ENCODE measurements at places on chromosomes 7 and 10. TPM values are rescaled to one million over a fixed set of nuclear protein-coding genes. Genes with fewer than 3 reads are reported as not detected.

Gene AGAP3
- 52.3 TPM for total RNA-seq

Gene PON1
- total RNA-seq = not detected

Gene LMBR1
- 54.4 TPM for total RNA-seq

Gene ARHGEF5
- 5.6 TPM for total RNA-seq

Gene TMEM60
- 27.6 TPM for total RNA-seq

Gene ZCCHC24
- 122 TPM for total RNA-seq

Gene C10orf143
- not detected for total RNA-seq

Gene CCDC7
- total RNA-seq = 83.8 TPM

Gene HTR7
- total RNA-seq = 1.5 TPM

Gene ACTL6B
- not detected for total RNA-seq

GRCh38 chr7:30163231-30163894 is 28.6 kb downstream of the MTURN start:
- DNase-seq = no peak

DNA sequence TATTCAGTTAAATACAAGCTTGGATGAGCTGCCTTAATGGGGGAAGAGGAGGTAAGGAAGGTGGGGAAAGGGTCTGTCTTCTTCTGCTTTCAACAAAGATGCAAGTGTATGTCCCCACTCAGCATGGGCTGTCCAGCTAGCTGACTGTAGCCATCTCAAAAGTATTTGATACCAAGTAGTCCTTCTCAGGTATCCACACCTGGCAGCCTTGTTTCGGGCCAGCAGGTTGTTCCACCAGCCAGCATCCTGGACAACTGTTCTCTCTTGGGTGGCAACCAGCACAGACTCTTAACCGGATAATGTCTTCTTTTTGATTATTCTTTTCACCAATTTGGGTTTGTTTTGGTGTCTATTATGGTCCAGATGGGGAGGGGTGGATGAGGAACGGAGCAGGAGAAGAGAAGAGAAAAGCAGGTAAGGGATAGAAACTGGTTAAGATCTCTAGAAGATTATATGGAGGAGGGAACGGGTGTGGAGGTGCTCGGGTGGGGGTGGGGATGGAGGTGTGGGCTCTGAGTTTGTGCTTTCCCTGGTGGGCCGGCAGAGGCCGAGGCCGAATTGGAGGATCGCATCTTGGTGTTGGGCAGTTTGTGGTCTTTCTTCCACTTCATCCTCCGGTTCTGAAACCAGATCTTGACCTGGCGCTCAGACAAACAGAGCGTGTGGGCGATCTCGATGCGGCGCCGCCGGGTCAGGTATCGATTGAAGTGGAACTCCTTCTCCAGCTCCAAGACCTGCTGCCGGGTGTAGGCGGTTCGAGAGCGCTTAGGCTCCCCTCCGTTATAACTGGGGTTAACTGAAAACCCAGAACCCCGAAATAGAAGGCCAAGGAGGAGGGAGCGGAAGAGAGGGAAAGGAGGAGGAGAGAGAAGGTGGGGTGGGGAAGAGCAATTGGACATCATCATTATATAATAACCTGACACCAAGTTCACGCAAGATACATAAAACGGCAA is 1.5 kb downstream of the HOXA4 start:
- DNase-seq = no peak

GRCh38 chr10:9253121-9253520 is 1198.6 kb downstream of the GATA3 start:
- DNase-seq = no peak

DNA sequence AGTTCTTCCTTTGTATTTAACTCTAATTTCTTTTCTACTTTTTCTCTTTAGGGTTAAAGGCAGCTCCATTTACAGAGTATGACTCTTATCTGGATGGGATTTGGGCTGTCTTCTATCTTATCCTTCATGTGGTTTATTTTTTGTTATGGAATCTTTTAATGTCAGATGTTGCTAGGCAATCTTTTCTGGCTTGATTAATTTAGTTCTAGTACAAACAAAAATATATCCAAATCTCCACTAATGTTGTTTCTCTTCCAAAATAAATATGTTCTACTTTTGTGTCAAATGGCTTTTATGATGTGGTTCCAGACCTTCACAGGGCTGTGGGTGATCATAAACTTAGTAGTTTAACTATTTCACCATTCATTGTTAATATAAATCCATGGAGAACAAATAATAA is 246.9 kb downstream of the AHR start:
- no peak for DNase-seq

GRCh38 chr10:30359373-30360206 is 10.5 kb upstream of the MTPAP start:
- no peak for DNase-seq

- DNase-seq = no peak
These were observed 505.3 kb downstream of the SORCS3 start for GRCh38 chr10:105146436-105146835.

GRCh38 chr10:21078410-21079329 is 181.6 kb upstream of the NEBL start:
- peak; percentile 60 for DNase-seq

GRCh38 chr10:51300617-51301304 is 226.5 kb downstream of the PRKG1 start:
- DNase-seq = no peak

GRCh38 chr10:14171336-14171735 is 159.4 kb downstream of the FRMD4A start:
- DNase-seq = no peak

GRCh38 chr7:77862691-77863090 is 64.1 kb downstream of the PHTF2 start:
- DNase-seq = no peak

DNA sequence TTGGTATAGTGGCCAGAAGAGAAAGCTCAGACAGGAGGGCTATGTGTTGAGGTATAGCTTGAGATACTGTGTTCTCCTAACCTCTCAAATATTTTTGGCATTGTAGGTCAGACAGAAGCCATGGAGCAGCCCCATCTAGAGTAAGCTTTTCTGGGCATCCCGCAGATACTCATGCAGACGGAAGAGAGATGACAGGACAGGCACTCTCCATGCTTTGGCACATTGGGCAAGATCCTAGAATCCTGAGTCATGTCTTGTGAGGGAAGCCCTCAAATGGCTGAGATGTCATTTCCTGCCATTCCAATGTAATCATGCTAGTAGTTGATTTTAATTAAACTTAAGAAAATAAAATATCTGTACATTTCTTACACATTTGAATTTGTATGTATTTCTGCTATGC is 16.8 kb upstream of the KIF20B start:
- no peak for DNase-seq

- no peak for DNase-seq
These were observed 102.9 kb downstream of the PFKFB3 start for GRCh38 chr10:6305401-6306321.

DNA sequence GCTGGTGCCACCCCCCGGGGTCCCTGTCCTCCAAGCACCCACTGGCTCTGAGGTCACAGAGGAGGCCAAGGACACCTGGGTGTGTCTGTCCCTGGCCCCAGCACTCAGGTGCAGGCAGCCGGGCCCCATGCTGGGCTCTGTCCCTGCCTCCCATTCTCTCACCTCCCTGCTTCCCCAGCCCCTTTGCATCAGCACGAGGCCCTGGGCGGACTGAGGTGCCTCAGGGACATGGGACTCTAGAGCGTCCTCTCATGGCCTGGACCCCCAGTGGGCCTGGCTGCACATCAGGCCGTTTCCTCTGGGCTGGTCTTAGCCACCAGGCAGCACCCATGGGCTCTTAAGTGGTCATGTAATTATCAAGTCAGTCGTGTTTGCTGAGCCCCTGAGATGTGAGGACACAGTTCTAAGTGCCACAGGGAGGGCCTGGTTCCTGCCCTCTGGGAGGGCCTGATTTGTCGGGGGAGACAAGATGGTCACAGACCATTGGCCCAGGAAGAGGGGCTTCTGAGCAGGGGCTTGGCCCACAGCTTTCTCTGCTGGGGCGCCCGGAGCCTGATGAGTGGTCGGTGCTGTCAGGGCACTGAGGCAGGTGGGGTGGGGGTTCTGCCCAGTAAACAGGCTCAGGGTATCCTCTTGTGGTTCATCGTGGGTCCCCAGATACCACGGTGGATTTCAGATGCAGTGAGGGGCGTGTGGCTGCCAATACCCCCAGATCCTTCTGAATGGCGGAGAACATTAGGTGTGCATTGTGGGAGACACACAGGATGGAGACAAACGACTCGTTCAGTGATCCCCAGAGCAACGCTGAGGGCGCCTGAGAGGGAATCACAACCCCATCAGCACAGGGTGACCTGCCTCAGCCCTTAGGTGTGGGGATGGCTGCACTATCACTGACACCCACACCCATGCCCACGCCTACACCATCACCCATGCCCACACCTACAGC is 152.5 kb downstream of the WDR37 start:
- no peak for DNase-seq

- DNase-seq = no peak
These were observed 42.9 kb downstream of the SH3PXD2A start for GRCh38 chr10:103812432-103812831.

DNA sequence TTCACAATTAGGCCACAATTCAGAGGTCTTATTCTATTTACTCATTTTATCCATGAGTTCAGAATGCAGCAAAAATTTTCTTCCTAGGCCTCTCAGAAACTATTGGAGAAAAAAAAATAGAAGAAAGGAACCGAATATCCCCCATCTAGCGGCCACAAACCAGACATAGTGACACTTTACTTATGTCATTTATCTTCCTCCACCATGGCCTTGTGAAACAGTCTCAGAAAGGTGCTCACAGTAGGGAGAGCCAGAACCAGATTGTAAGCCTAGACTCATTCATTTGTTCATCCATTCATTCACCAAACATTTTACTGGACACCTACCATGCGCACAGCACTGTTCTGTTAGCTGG is 16.0 kb downstream of the CREB3L2 start:
- no peak for DNase-seq

DNA sequence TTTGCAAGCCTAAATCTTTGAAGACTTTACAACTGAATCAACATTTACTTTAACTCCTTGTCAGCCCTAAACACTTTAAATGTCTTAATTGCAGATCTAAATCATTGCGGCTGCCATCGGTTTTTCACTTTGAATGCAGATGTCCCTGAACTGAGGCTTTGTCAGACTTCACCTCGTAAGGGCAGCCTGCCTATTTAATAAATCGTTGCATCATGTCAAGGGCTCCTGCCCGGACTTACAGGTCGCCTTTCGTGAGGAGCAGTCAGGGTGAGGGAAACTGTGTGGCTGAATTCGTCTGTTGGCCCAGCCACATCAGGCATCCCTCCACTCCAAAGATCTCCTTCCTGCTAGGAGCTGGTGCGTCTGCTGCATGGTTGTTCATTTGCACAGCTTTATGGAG is 368.2 kb upstream of the NPVF start:
- DNase-seq = no peak

DNA sequence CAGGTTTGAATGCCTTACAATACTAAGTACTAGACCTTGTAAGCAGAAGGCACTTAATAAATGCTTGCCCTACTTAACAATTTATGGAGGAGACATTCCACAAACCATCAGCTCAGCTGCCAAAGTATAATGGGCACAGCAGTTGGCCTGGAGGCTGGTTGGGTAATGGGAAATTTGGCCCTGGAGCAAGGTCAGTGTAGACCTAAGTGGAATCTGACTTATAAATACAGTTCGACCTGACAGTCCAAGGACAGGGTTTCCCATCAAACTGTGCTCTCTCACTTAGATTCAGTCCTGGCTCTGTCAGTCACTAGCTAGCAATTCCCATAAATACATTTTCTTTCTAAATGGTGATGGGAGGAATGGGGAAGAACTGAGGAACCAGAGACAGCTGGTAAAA is 62.6 kb upstream of the ABCB4 start:
- DNase-seq = no peak

- no peak for DNase-seq
These were observed 178.2 kb upstream of the KLF6 start for GRCh38 chr10:3963191-3963673.

DNA sequence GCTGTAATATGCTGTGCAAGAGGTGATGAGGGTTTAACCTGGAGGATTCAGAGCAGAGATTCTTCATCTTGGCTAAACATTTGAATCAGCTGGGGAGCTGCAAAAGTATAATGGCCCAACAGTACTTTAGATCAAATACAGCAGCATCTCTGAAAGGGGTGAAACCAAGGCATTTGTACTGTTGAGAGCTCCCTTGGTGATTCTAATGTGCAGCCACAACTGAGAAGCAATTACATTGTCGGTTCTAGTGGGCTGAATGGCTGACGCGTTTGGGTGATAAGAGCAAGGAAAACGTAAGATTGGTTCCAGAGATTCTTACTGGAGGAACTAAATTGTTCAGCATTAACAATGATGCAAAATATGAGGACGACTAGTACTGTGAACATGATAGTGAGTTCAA is 269.7 kb downstream of the AGMO start:
- no peak for DNase-seq

- no peak for DNase-seq
These were observed 552.1 kb downstream of the PARD3 start for GRCh38 chr10:34262985-34263384.

- DNase-seq = no peak
These were observed 67.6 kb downstream of the DNMBP start for GRCh38 chr10:99941942-99942820.

- no peak for DNase-seq
These were observed 16.0 kb downstream of the KAT6B start for GRCh38 chr10:74842301-74842954.

- peak; percentile 79 for DNase-seq
These were observed at the start of gene CDK14 for GRCh38 chr7:90595801-90596670. CDK14 (plus strand) TSS chr7:90596321; CDS start chr7:90596628, 307 bp downstream.

- no peak for DNase-seq
These were observed 52.0 kb downstream of the STK32C start for GRCh38 chr10:132255489-132256344.

DNA sequence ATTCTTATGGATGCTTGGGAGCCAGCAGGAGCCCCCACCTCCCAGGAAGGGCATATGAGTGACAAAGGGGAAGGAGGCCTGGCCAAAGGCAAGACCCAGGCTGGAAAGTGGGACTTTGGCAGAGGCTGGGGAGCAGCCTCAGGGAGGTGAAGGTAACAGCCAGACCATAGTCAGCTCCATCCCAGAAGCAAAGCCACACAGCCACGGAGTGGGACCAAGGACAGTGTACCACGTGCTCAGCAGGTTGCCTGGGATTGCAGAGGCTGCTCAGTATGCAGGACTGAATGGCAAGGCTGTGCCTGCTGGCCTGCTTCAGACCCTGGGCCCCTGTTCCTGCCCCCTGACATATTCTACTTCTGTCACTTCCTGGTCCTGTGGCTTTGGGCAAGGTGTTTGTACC is 17.6 kb upstream of the GPR26 start:
- DNase-seq = no peak

DNA sequence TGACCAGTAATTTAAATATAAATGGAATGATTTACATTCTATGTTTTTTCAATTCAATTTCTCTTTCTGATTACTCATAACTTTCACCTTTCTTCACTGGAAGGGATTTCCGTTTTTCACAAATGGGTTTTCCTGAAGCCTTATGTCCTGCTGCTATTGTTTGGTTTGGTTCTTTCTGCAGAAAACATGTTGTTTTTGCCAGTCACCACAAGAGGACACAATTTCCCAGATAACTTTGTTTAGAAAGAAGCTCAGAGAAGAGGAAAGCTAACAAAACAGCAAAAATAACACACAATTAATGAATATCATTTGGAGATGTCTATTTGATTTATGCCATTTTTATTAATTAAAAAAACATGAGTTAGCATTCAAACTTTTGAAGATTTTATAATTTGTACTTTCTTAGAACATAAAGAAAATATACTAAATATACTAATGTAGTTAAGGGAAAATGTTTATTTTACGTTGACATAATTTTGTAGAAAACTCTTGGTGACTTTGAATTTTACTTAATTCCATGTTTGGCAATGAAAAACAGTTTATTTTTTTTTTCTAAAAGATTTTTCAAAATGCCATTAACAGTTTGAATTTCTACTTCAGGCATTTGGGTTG is 4.6 kb upstream of the TWIST1 start:
- no peak for DNase-seq

GRCh38 chr10:14665304-14665703 is 109.4 kb downstream of the FAM107B start:
- DNase-seq = no peak

Measured in uterus (tissue), 4 donors.